ENCODE measurements at places on chromosomes 3 and 15. TPM values are rescaled to one million over a fixed set of nuclear protein-coding genes. Genes with fewer than 3 reads are reported as not detected.
A peak's percentile ranks its signal among the peaks of the same experiment; 100 is the strongest.

Gene ENTPD3
- total RNA-seq, result not detected

GRCh38 chr3:127049393-127049792 is 66.5 kb downstream of the PLXNA1 start:
- H3K36me3 ChIP-seq, result no peaks in the 10 kb centered on the region
- H3K27ac ChIP-seq, result no peak overlapping the region
- H3K4me1 ChIP-seq, result no peaks in the 10 kb centered on the region
- DNase-seq, result no peak

DNA sequence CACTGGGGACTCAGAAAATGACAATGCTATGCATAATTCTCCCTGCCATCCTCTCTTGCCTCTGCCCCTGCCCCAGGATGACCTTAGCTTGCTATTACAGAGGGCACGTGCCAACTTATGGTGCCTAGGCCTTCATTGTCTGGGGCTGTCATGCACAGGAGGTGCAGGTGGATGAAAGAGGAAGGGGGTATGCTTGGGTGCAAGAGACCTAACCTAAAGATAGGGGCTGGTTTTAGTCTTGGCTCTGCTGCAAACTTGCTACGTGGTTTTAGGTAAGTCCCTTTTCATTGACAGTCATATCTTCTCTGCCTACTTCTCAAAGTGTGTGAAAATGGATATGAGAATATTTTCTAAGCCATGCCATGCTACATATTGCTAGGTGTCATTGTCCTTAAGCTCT is 161.3 kb downstream of the EPHB1 start:
- no peaks in the 10 kb centered on the region for H3K27me3 ChIP-seq
- H3K36me3 ChIP-seq, result no peaks in the 10 kb centered on the region
- no peak for DNase-seq
- no peak overlapping the region for H3K4me3 ChIP-seq
- H3K27ac ChIP-seq, result no peak overlapping the region
- H3K4me1 ChIP-seq, result no peaks in the 10 kb centered on the region

DNA sequence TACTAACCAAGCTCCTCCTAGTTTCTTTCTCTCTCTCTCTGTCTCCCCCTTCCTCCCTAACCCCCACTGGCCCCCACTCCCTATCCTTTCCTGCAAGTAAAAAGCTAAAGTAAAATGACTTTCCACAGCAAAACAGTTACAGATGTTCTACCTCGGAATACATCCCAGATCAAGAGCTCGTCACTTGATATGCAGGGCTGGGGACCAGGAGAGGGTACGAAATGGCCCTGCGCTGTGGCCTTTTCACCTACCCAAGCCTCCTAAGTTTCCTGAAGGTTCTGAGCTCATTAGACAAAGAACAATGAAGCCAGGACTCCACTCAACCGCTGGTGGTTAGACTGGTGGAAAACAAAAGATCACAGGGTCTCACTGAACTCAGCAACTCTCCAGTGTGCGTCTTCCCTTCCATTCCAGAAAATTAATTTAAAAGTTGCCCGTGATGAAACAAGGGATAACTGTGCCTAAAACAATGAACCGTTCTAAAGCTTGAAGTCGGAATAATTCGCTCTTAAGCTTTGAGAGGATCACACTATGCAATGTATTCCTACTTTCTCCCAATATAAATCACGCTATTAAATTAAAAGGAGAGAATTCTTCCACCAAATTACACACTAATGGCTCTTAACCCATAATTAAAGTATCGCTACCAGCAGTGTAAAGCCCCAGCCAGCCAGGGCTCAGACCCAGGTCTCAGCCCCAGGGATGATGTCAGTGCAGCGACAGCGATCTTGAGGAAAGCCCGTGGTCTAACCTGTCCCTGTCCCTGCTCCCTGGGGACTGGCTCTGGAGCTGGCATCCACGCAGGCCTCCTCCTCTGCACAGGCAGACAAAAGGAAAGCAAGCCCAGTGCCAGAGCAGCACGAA is 5.0 kb downstream of the VGLL4 start:
- no peaks in the 10 kb centered on the region for H3K36me3 ChIP-seq
- no peak overlapping the region for H3K27ac ChIP-seq
- 0 out of 2 replicates have a peak, but pooled peaks cover 4% of the 10 kb centered on the region for H3K4me1 ChIP-seq
- no peaks in the 10 kb centered on the region for H3K27me3 ChIP-seq
- no peak for DNase-seq

Gene EIF4G1
- total RNA-seq, result 410 TPM

Gene DUOXA1
- total RNA-seq, result not detected

GRCh38 chr15:31069360-31070000 is 32.0 kb downstream of the TRPM1 start:
- no peak for DNase-seq
- no peaks in the 10 kb centered on the region for H3K36me3 ChIP-seq
- H3K4me3 ChIP-seq, result no peak overlapping the region
- H3K4me1 ChIP-seq, result peaks cover 3% of the 10 kb centered on the region
- H3K27ac ChIP-seq, result no peak overlapping the region
- H3K27me3 ChIP-seq, result no peaks in the 10 kb centered on the region

- H3K4me1 ChIP-seq, result no peaks in the 10 kb centered on the region
- no peak for DNase-seq
- no peak overlapping the region for H3K4me3 ChIP-seq
- H3K27ac ChIP-seq, result no peak overlapping the region
- no peaks in the 10 kb centered on the region for H3K27me3 ChIP-seq
These were observed 61.2 kb downstream of the KLHL6 start for GRCh38 chr3:183494341-183494740.

DNA sequence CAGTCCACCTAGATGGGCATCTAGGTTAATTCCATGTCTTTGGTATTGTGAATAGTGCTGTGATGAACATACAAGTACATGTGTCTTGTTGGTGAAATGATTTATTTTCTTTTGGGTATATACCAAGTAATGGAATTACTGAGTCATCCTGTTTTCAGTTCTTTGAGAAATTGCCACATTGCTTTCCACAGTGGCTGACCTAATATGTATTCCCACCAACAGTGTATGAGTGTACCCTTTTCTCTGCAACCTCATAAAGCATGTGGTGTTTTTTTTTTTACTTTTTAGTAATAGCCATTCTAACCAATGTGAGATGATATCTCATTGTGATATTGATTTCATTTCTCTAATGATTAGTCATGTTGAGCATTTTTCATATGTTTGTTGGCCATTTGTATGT is 86.0 kb upstream of the NDN start:
- H3K4me1 ChIP-seq, result no peaks in the 10 kb centered on the region
- no peaks in the 10 kb centered on the region for H3K36me3 ChIP-seq

Gene SACM1L
- 51.0 TPM for total RNA-seq

- H3K27ac ChIP-seq, result peak overlapping the region; percentile 86
- H3K4me1 ChIP-seq, result peaks cover 38% of the 10 kb centered on the region
- DNase-seq, result peak; percentile 88
- no peaks in the 10 kb centered on the region for H3K36me3 ChIP-seq
- no peak overlapping the region for H3K4me3 ChIP-seq
- no peaks in the 10 kb centered on the region for H3K27me3 ChIP-seq
These were observed 278.1 kb downstream of the ULK4 start for GRCh38 chr3:41683666-41684350.

DNA sequence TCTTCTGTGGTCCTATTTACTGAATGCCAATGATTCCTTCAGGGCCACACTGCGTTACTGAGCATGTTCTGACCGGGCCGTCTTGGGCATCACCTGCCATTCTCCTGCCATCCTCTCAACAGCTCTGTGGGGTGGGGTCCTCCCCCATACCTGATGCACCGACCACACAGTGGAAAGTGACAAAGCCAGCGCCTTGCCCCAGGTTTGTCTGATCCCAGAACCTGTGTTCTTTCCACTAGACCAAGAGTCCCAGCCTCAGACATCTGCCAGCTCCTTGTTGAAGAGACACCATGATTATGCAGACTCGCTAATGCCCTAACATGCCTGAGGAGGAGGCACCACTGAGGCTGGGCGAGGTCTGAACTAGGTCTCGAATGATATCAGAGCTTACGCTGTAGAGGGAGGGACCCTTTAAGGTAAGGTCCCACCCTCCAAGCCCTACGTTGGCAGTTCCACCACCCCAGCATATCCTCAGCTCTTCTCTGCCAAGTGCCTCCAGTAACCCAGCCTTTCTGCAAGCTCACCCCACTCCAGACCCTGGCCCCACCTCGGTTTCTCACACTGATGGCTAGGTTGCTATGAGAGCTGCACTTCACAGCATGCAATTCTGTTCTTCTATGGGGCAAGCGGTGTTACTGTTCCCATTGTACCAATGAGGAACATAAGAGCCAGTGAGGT is 29.8 kb upstream of the PLXNA1 start:
- DNase-seq, result no peak
- H3K36me3 ChIP-seq, result no peaks in the 10 kb centered on the region
- H3K27ac ChIP-seq, result no peak overlapping the region
- no peak overlapping the region for H3K4me3 ChIP-seq

- H3K4me1 ChIP-seq, result no peaks in the 10 kb centered on the region
- no peaks in the 10 kb centered on the region for H3K36me3 ChIP-seq
- no peak overlapping the region for H3K27ac ChIP-seq
- H3K4me3 ChIP-seq, result no peak overlapping the region
- no peak for DNase-seq
These were observed 77.3 kb downstream of the NFKBIZ start for GRCh38 chr3:101926594-101927105.

GRCh38 chr3:193796089-193796488 is 203.1 kb downstream of the OPA1 start:
- peak overlapping the region; percentile 34 for H3K27ac ChIP-seq
- H3K4me3 ChIP-seq, result no peak overlapping the region
- no peak for DNase-seq
- no peaks in the 10 kb centered on the region for H3K36me3 ChIP-seq
- peaks cover 32% of the 10 kb centered on the region for H3K4me1 ChIP-seq
- H3K27me3 ChIP-seq, result no peaks in the 10 kb centered on the region

DNA sequence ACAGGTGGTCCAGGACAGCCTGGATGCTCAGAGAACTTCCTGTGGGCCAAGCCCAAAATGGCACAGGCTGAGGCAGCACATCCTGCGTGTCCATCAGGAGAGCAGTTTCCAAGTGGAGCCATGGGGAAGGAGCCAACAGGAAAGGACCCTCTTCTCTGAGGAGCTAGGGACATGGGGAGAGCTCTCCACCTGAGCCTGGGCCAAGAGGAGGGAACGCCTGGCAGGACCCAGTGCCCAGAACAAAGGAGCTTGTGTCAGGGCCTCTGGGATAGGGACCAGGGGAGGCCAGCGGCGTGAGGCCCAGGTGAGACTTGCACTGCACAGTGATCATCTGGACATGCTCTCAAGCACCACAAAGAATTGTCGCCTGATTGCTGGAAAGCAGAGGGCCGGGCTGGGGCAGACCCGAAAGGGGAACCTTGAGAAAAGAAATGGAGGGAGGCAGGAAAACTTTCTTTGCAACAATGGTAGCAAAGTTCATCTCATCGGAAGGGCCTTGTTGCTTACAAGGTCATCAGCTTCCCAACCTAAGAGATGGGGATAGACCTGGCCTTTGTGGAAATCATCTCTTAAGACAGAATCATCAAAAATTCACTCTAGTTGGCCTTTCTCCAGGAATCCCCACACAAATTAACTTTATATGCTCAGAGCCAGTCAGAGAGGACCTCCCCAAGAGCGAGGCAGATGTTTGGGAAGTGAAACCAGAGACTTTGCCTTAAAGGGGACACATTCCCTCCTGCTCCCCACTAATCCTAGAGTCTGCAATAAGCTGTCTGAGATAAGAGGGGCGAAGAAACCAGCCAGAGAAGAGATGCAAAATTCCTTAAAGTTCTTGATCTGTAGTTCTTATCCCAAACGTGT is 47.7 kb upstream of the HES1 start:
- peaks cover 31% of the 10 kb centered on the region for H3K4me1 ChIP-seq
- H3K27me3 ChIP-seq, result no peaks in the 10 kb centered on the region
- H3K36me3 ChIP-seq, result no peaks in the 10 kb centered on the region
- H3K4me3 ChIP-seq, result no peak overlapping the region

Measured in Caco-2 (cell line).